H7 (cell line): ENCODE measurements at places on chromosomes 12 and 14.

GRCh38 chr14:26394150-26394810, 203.6 kb downstream of the NOVA1 start:
- no peak for DNase-seq

DNA sequence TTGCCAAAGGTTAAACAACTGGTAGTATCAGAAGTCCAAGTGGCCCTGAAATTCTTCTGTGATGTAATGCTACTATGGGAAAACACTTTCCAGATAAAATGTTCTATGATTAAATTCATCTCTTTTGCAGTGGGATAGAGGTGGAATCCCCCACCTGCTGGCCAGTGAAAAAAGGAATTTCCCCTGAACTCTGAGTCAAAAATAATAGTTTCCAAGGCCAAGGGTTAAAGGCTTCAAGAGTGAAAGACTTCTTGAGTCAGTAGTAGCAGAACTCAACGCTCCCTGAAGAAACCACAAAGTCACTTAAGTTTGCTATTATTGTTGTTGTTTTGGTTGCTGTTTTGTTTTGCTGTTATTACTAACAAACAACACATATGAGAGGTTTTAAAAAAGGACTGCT, 330.8 kb downstream of the SOX5 start:
- no peak for DNase-seq

DNA sequence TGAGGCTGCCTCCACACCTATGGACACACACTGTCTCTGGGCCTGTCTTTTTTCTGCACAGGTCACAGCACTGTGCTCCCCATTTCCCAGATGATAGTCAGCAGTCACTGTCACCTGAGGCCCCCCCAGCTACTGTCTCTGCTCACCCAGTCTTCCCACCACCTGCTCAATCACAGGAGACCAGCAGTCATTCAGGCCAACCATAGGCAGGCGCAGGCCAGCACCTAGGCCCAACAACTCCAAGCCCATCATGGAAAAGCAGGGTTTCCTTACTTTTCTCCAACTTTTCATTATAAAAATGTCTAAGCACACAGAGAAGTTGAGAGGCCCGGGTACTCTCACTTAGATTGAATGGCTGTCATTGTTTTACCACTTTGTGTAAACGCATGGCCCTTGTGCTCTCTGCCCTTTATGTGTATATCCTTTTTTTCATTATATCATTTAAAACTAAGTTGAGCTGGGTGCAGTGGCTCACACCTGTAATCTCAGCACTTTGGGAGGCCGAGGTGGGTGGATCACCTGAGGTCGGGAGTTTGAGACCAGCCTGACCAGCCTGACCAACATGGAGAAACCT, 7.1 kb downstream of the PXN start:
- DNase-seq, result no peak

- DNase-seq, result peak; percentile 41
Observed at GRCh38 chr12:120098756-120099470, 17.6 kb downstream of the RAB35 start.

DNA sequence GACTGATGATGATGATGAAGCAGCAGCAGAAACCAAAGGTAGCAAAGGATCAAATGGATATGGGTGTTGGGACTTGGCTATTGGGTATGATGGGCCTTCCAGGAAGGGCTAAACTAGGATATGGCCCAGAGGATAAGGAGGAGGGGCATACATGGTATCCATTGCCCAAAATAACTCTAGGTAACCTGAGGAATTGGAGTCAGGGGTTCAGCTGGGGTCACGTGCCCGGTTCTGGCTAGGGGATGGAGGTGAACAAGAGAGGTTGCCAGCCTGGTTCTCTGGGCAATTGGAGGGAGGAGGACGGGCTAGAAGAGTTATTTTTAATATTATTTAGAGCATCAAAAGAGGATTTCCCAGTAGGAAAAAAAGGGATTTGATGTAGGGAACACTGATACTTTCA, 2.7 kb upstream of the ANKRD52 start:
- no peak for DNase-seq

DNA sequence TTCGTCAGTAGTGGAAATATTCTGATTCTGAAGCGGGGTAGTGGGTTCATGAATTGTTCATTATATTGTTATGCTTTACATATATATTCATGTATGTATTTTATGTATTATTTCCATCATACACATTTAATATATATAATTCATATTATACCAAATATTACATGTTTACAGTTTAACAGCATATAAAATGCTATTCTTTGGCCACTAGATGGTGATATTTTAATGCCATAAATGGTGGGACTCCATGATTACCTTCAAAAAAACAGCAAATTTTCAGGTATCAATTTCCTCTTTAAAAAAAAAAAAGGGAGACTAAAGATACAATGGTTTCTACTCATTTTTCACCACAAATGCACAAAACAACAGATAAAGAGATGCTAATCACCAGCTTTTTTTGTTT, 41.0 kb downstream of the BDKRB1 start:
- no peak for DNase-seq

DNA sequence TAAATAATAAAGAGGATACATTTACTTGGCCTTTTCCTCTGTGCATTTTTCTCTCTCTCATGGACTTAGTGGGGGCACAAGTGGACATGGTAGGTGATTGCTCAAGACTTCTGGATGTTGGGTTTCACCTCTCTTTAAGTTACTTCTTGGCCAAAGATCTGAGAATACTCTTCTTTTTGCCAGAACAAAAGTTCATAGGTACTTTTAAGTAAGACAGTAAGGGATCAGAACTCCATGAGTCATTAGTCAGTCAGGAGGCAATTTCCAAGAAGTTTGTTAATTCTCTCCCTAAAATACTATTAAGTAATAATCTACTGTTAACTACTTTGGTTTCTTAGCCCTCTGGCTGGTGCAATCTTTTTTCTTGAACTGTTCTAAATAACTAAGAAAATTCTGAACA, 84.2 kb downstream of the GRIP1 start:
- no peak for DNase-seq

- DNase-seq, result peak; percentile 63
Observed at GRCh38 chr12:122888232-122888752, 7.6 kb downstream of the VPS37B start.

DNA sequence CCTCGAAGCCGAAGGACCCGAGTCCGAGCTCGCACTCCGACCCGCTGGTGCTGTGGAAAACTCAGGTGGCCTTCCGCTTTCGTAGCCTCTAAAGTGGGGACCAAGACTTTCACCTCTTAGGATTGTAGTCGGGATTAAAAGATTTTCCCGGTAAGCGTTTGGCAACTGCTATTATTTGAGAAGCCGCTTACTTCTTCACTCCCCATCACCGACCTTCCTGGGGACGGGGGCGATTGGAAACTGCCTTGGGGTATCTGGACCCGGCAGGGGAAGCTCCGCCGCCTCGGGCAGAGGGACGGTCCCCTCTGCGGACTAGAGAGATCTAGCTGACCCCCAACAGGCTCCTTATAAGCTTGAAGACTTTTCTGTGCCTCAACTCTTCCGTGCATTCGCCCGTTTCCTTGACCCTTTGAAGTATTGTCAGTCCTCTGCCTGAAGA, 659 bp downstream of the TRAFD1 start:
- DNase-seq, result peak; percentile 54

DNA sequence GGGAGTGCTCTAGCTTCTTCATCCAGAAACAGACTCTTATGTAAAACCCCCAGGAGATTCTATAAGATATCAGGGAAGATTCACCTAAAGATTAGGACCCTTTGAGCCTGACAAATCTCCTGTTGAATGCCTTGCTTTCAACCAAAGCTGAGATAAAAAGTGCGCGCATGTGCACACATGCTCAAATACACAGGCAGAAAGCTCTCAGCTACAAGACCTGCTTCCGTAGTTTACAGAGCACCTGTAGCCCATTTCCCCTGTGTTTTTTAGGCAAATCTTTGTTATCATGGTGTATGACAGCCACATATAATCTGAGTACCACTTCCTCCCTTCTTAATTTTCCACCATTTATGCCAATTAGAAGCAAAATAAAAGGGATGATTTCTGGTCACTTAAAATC, 866.9 kb downstream of the NRXN3 start:
- no peak for DNase-seq

- DNase-seq, result no peak
Observed at GRCh38 chr12:27554421-27555186, 30.6 kb downstream of the PPFIBP1 start.

GRCh38 chr14:90239139-90239538, 17.2 kb upstream of the PSMC1 start:
- DNase-seq, result no peak

GRCh38 chr14:23435543-23436326, at the start of gene MYH7:
Gene MYH7, minus strand, starts transcription at chr14:23435660. Its CDS starts 1,928 bp downstream, at chr14:23433732.
- peak; percentile 22 for DNase-seq

GRCh38 chr12:46492471-46493085, 120.0 kb upstream of the SLC38A2 start:
- DNase-seq, result no peak

- DNase-seq, result peak; percentile 46
Observed at GRCh38 chr14:103230021-103230420, 104.0 kb upstream of the EIF5 start.

DNA sequence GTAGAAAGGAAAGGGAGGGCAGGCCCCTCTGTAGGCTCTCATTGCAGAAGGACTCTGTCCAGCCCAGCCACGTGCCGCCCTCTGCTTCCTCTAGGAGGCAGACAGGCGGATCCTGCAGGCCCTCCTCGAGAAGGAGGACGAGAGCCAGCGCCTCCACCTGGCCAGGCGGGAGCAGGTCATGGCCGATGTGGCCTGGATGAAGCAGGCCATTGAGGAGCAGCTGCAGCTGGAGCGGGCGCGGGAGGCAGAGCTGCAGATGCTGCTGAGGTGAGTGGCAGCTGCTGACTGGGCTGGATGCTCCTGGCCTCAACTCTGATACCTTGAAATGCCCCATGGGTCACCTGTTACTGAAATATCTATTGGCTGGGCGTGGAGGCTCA, 10.9 kb downstream of the TCHP start:
- peak; percentile 96 for DNase-seq

- no peak for DNase-seq
Observed at GRCh38 chr14:50823051-50823761, 7.8 kb downstream of the NIN start.

DNA sequence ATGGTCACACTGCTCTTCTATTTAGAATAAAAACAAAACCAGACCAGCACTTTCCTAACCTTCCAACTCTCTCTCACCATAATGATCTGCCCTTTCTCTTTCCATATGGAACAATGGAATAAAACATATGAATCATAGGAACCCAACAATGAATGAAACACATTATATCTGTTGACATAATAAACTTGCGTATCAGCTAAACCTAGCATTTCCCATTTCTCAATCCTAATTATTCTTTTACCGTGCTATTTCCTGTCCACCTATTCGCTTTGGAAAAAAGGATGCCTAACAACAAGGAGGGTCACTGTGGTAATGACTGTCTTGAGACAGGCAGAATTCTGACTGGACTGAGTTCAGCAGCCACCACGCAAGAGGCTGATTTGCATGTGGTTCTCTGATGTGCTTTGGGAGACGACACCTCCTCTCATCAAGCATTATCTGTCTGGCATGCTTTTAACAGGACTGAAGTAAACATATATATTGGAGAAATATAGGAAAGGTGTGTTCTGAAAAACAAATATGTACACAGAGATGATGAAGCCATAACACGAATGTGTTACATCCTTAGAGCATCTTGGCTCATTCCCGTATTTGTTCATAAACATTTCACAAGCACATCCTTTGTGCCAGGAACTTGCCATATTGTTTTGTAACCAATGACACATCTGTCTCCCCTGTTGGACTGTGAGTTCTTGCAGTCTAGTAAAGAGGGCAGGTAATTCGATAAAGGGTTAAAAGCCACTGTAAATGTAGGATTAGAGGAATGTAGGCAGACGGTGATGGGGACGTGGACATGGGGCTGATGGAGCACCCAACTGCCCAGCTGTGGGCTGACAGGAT, 87.7 kb downstream of the PTPRB start:
- no peak for DNase-seq

DNA sequence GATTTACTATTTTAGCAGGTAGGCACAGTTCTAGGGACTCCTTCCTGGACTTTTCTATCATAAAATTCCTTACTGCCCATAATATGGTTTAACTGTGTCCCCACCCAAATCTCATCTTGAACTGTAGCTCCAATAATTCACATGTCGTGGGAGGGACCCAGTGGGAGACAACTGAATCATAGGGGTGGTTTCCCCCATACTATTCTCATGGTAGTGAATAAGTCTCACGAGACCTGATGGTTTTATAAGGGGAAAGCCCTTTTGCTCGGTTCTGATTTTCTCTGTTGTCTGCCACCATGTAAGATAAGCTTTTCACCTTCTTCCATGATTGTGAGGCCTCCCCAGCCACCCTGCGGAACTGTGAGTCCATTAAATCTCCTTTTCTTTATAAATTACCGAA, 10.0 kb upstream of the ETV6 start:
- DNase-seq, result no peak

DNA sequence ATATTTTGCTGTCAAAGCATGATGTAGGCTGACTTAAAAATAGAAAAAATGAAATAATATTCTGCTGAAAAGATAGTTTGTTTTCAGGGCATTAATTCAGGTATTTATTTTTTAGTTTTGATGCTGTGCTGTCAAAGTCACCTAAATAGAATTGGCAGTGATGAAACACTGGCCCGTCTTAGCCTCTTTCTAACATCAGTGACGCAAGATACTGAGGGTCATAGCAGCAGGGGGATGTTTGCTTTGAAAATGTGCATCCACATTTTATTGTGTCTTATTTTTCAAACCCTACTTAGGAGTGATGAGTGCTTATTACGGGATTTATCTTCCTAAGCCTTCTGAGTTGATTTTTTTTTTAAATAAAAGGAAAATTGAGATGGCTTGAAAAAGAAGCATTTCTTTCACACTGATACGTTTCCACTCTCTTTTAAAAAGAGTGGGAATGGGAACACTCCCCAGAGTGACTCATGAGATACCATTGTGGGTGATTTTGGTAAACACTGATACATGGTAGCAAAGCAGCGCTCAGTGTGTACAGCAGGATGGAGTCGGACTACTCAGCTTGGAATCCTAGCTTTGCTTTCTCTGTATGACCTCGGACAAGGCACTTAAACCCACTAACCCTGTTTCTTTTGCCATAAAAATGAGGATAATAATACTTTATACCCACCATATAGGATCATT, 290.8 kb downstream of the ERC1 start:
- DNase-seq, result no peak

- no peak for DNase-seq
Observed at GRCh38 chr14:57692671-57693070, 173.2 kb downstream of the SLC35F4 start.
